Activated T-helper 1 cell treated with anti-CD3 and anti-CD28 coated beads, Interleukin-2, amount 50 U/mL, for 16 hours (primary cell): ENCODE measurements at places on chromosomes 7 and 10.

- DNase-seq, result no peak
Observed at GRCh38 chr10:110711382-110711781, 67.2 kb downstream of the RBM20 start.

- no peak for DNase-seq
Observed at GRCh38 chr10:29947701-29948060, 111.7 kb downstream of the JCAD start.

DNA sequence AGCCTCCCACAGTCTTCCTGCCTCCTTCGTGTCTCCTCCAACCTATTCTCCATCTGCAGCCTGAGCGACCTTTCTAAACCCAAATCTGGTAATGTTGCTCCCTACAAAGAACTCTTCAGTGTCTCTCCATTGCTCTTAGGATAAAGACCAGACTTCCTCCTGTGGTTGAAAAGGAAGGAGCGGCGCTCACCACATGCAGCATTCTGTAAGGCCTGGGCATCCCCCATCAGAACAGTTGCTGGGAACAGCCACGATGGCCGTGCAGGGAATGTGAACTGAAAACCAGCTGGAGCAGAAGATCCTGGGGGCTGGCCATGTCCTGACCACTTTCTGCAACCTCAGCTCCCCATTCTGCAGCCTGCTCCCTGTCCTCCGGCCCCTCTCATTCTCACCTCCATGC lies 237.8 kb upstream of the ZMIZ1 start:
- DNase-seq, result no peak

DNA sequence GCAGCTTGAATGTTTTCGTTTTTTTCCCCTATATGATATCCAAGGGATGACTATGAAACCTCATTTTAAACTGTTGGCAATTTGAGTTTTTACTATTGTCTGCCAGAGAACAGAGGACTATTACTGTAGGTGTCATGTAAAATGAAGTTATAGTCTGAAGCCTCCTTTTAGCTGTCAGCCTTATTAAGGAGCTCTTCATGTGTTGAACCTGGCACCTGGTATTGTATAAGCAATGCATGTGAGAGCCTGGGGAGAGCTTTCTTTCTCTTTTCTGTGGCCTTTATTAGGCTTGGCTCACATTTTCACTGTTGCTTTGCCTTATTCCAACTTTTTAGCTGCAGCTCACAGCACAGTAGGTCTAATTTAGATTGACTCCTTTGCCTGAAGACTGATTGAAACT lies 119.1 kb upstream of the FOXP2 start:
- no peak for DNase-seq

DNA sequence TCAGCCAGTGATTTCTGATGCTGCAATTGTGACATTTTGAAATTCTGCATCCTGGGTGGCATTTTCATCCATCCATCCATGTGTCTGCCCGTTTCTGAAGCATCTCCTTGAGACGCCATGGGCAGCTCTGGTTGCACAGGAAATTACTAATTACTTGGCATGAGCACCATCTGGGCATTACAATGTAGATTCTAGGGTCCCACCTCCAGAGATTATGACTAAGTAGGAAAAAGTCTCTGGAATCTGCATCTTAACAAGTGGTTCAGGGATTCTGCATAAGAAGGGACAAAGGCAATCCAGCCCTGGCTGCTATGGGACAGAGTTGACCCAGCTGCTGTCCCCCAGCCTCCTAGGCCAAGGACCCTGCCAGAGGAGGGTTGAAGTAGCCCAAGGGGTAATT lies 65.3 kb downstream of the CUZD1 start:
- no peak for DNase-seq

DNA sequence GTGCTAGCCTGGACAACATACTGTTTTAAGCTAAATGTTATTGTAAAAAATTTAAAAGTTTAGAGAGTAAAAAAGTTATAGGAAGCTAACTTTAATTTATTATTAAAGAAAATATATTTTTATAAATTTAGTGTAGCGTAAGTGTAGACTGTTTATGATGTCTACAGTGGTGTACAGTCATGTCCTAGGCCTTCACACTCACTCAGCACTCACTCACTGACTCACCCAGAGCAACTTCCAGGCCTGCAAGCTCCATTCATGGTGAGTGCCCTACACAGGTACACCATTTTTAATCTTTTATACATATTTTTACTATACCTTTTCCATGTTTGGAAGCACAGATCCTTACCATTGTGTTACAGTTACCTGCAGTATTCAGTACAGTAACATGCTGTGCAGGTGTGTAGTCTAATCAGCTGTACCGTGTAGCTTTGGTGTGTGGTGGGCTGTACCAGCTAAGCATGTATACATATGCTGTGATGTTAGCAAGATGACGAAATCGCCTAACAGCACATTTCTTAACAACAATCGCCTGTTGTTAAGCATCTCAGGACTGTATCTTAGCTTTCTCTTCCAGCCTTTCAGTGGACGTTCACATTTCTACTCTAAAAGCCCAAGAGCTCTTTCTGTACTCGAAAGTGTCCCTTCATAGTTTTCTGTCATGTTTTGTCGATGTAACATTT lies 12.5 kb downstream of the RNF32 start:
- no peak for DNase-seq
